ENCODE measurements at places on chromosomes 7 and 10.

GRCh38 chr7:139370301-139370942, 10.7 kb downstream of the LUC7L2 start:
- no peak for DNase-seq

DNA sequence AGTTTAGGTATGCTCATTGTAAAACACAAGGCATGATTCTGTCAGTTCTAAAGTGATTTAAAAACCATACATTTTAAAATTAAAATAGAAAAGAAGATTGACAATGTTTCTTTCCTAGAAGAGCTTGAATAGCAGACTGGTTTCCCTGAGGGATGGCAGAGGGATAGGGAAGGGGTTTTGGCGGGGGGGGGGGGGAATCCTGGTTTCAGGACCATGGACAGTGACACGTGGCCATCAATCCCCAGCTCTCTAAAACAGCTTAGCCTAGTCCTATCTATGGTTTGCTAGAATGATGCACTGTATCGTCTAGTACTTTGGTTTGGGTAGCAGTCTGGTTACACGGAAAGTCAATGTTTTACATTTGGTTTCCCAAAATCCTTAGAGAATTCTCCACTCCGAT, 88.7 kb downstream of the PHYHIPL start:
- DNase-seq: no peak

GRCh38 chr7:104267701-104268368, 60.0 kb upstream of the ORC5 start:
- no peak for DNase-seq

GRCh38 chr7:105209870-105210269, 178.9 kb downstream of the SRPK2 start:
- DNase-seq: no peak

- no peak for DNase-seq
Observed at GRCh38 chr7:50304129-50304910, at the start of gene IKZF1. TSS of gene IKZF1 (plus strand) at chr7:50304716. CDS start at chr7:50319062, 14,346 bp downstream.

- no peak for DNase-seq
Observed at GRCh38 chr10:1604246-1604645, 133.1 kb downstream of the ADARB2 start.

GRCh38 chr7:121796936-121797656, 75.9 kb upstream of the PTPRZ1 start:
- DNase-seq: no peak

DNA sequence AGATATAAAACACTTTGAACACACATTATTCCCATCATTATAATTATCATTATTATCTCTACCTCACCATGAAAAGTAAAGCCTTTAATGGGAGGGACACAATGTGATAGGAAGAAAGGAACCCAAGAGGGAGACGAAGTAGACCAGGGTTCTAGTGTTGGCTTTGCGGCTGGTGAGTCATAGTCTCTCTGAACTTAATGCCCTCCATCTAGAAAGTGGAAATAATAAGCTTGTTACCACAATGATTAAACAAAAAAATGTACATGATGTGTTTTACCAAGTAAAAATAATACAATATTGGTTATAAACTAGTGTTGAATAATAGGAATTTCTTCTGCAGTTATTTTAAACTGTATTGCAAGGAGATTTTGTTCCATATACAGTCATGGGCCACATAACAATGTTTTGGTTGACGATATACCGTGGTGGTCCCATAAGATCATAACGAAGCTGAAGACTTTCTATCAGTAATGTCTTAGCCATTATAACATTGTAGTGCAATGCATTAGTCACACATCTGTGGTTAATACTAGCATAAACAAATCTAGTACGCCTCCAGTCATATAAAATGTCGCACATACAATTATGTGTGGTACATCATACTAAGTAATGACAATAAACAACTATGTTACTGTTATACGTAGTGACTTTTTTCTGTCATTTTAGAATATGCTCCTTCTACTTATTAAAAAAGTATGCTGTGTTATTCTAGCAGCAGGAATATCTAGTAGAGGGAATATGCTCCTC, 450.6 kb upstream of the SORCS1 start:
- DNase-seq: no peak

- no peak for DNase-seq
Observed at GRCh38 chr7:42947521-42947920, 15.3 kb downstream of the MRPL32 start.

- no peak for DNase-seq
Observed at GRCh38 chr7:8378349-8379019, 54.9 kb upstream of the NXPH1 start.

GRCh38 chr10:58282615-58283014, 13.7 kb downstream of the CISD1 start:
- no peak for DNase-seq

GRCh38 chr10:126803394-126803793, 101.8 kb upstream of the DOCK1 start:
- no peak for DNase-seq

DNA sequence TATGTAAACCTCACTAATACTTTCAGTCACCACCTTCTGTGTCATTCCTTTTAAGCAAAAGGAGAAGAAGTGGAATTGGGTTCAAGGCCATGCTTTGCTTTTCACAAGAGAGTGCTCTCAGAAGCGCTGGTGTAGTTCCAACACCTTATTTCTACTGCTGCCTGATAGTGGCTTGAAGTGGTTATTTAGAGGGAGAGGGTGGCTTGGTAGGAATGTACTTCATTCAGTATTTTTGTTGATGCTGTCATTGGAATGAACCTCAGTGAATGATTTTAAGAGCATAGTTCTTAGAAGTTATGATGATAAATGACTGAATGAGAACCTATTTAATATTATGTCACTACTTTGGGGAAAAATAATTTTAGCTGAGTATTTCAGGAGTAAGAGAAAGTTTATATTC, 396.7 kb downstream of the EXOC4 start:
- no peak for DNase-seq

- no peak for DNase-seq
Observed at GRCh38 chr7:129684777-129685176, 73.3 kb downstream of the NRF1 start.

GRCh38 chr10:89575031-89575430, 39.6 kb upstream of the SLC16A12 start:
- no peak for DNase-seq

DNA sequence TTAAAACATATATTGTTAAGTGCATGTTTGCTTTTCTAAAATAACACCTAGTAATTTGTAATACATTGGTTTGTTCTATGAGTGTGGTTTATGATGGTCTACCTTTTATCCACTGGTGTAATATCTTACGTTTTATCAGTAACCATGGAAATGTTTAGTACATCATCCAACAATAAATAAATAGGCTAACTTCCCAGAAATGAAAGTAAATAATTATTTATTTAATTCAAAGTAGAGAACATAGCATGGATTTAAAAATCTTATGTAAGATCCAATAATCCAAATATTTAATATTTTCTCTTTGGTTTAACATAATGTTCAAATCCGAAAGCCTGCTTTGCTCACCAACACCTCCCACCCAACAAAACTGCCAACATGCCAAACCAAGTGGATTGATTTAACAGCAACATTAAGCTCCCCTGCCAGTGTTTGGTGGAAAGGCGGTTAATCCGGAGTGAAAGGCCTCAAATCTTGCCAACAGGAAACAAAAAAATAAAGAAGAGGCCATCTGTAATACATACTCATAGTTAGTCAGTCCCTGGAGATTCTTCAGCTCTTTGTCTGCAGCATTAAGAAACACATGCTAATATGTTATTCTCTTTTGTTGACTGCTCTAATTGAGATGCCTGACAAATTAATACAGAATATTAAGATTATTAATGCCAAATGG, 897.8 kb downstream of the CNTNAP2 start:
- DNase-seq: no peak

DNA sequence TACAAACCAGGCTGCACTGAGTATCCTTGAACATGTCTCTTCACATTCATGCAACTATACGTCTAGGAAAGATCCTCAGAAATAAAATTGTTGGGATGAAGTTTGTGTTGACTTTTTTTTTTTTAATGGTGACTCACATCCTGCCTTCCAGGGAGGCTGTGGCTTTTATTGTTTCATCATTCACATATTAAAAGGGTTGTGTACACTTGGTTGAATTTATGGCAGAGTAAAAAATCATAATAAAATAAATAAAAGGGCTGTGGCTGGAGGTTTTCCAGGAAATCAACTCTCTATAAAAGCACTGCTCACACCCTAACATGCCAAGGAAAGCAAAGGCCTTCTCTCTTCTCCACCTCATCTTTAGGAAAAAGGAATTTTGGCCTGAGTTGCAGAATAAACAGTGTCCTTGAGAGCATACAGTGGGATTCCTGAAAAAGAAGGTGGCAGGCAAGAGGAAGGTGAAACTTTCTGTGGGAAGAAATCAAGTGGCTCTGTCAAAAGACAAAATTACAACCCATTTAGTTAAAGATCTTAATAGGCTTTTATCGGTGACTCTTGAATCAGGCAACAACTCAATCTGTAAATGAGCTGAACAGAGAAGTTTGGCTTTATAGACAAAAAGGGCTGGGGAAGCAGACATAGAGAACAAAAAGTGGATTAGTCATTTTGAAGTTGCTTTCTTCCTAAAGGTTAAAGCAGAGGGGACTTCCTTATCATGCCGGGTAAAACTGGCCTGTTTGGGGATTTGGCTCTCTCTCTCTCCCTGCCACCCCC, 41.6 kb upstream of the FHIP2A start:
- DNase-seq: no peak

GRCh38 chr7:48426331-48426965, 255.2 kb downstream of the ABCA13 start:
- DNase-seq: no peak

GRCh38 chr7:99621271-99621670, 4.5 kb downstream of the ZSCAN25 start:
- DNase-seq: no peak

DNA sequence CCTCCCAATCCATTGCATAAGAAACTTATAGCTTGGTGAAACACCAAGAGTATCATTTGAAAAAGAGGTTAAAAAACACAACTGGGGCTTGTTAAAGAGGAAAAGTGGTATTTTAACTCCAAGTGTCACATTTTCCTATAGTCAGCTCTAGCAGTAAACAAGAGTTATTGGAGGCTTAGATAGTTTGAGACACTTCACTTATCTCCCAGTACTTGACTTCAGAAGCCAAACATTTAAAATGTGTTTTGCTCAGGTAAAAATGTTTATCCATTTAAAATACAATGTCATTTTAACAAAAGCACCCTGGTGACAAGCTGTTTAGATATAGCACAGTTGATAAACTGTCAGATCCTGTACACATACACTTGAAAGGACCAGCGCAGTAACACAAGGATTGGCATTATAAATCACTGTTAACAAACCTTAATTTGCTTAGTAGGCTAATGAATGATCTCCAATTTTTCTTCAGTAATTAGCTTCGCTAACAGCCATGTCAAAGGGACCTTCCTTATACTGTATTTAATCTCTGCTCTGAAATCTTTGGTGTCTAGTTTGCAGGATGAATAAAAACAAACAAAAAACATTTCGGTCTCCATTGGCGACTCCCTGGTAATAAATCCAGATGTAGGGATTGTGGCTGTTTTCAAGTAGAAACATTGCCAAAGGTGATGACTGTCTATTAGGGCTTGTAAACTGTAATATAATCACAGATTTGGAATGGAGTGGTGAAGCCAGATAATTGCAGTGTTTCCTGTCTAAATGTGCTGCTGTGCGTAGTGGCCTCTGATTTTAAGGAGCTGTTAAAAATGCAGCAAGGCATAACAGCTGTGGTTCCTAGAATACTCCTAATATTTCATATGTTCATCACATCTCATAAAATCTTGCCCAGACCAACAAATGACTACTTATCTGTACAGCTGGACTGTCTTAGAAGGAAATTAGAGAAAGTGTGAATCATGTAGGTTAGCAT, 545.1 kb downstream of the AUTS2 start:
- DNase-seq: no peak

DNA sequence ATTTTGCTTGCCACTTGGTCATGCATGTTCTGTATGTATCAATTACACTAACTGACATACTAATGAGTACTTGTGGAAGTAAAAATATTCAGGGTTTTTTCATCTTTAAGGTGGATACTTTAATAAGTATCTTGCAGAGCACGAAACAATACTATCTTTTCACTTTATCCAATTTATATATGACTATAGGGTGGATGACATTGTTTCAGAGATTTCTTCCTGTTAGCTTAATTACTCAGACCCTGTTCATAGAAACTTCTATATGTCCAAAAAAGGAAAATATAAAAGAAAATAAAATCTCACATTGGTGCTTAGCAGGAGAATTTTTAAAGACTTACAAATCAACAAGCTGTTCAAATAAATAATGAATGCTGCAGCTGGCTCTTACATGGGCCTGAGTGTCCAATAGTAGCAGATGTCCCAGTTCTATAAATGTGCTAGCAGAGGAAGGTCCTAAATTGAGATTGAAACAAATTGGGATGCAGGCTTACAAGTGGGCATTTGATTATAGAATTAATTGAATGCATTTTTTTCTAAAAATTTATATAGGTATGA, 91.5 kb upstream of the THSD7A start:
- DNase-seq: no peak

DNA sequence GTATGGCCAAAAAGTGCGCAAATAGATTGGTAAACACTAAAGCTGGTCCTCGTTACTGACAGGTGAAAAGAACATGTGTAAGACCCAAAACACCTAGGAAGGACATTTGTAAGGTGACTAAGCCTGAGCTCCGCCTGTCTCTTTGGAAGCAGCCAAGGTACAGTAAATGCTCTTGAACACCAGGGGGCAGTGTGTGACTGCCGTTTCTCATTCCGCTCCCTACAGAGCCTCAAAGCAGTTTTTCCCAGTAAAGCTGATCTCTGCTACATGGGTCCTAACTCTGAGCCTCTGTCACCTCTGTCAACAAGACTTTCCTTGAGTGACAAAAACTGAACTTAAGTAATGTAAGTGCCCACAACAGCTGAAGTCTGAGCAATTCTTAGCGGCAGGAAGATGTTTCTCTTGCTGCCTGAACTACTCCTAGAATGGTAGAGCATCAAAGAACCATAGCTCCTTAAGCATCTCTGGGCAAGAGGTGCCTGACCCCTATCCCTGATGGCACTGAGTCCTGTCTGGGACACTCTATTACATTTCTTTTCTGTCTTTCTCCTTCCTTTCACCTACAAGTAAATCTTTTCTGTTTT, 238.0 kb upstream of the INHBA start:
- peak; percentile 10 for DNase-seq

GRCh38 chr10:65555192-65555591, 1370.6 kb upstream of the LRRTM3 start:
- no peak for DNase-seq
